ENCODE measurements at places on chromosomes 13 and 19. TPM values are rescaled to one million over a fixed set of nuclear protein-coding genes. Genes with fewer than 3 reads are reported as not detected.

GRCh38 chr13:49933511-49933910, 2.6 kb downstream of the SPRYD7 start:
- no peaks in the 10 kb centered on the region for H3K36me3 ChIP-seq
- peak overlapping the region; percentile 53 for H3K27ac ChIP-seq
- H3K4me3 ChIP-seq: no peak overlapping the region
- DNase-seq: no peak

DNA sequence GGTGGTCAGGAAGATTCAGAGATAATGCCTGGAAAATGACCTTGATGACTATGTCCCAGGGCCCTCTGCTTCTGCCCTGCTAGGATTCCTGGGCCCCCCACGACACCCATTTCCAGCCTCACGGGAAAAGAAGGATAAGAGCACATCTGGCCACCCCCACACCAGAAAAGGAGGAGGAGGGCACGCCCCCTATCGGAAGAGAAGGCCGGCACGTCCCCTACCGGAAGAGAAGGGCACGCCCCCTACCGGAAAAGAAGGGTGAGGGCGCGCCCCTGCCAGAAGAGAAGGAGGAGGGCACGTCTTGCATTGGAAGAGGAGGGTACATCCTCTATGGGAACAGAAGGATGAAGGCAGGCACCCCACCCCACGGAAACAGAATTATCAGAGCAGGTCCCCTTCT, 84.3 kb downstream of the IER2 start:
- no peaks in the 10 kb centered on the region for H3K36me3 ChIP-seq
- peak; percentile 64 for DNase-seq
- no peak overlapping the region for H3K4me3 ChIP-seq
- H3K27me3 ChIP-seq: no peaks in the 10 kb centered on the region
- no peaks in the 10 kb centered on the region for H3K4me1 ChIP-seq

DNA sequence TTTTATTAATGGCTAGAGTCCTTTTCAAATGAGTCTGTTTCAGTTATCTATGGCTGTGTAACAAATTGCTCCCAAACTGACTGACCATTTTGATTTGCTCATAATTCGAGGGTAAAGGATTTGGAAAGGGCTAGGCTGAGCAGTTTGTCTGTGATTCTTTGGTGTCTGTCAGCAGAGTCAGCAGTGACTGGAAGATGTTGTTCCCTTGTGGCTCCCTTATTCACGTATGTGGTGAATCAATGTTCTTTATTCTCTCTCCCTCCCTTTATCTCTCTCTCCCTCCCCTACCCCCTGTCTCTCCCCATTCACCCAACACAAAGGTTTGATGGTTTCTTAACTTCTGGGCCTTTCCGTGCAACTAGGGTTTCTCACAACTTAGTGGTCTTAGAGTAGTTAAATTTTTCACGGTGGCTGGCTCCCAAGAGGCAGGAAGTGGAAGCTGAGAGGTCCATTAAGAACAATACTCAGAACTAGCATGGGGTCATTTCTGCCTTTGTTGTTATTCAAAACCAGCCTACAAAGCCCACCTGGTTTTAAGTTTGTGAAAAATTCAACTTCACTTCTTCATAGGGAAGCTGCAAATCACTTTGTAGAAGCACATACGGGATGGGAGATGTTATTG, 772.5 kb upstream of the SLITRK1 start:
- no peaks in the 10 kb centered on the region for H3K27me3 ChIP-seq
- no peak for DNase-seq
- no peaks in the 10 kb centered on the region for H3K4me1 ChIP-seq
- H3K27ac ChIP-seq: no peak overlapping the region

- no peak within 1 kb of the TSS for H3K27ac ChIP-seq
- H3K36me3 ChIP-seq: no peaks in the 10 kb centered on the region
- DNase-seq: no peak
- no peaks in the 10 kb centered on the region for H3K27me3 ChIP-seq
- H3K4me3 ChIP-seq: no peak within 1 kb of the TSS
Measured at GRCh38 chr19:49335071-49335783, at the start of gene CD37. CD37 (plus strand) TSS chr19:49335406; CDS start chr19:49335541, 135 bp downstream.

- peak; percentile 95 for DNase-seq
- peak within 1 kb of the TSS; percentile 64 for H3K4me3 ChIP-seq
- peak within 1 kb of the TSS; percentile 74 for H3K27ac ChIP-seq
- H3K36me3 ChIP-seq: no peaks in the 10 kb centered on the region
Measured at GRCh38 chr13:113122550-113123225, at the start of gene F10. F10 (plus strand) TSS chr13:113122799; CDS start chr13:113122856, 57 bp downstream.

Gene ATP12A
- total RNA-seq: not detected

Gene SOX21
- 0.14 TPM for total RNA-seq

Gene MBD3L2
- not detected for total RNA-seq

All from Caco-2 (cell line).